ENCODE measurements at places on chromosomes 13 and 19.

DNA sequence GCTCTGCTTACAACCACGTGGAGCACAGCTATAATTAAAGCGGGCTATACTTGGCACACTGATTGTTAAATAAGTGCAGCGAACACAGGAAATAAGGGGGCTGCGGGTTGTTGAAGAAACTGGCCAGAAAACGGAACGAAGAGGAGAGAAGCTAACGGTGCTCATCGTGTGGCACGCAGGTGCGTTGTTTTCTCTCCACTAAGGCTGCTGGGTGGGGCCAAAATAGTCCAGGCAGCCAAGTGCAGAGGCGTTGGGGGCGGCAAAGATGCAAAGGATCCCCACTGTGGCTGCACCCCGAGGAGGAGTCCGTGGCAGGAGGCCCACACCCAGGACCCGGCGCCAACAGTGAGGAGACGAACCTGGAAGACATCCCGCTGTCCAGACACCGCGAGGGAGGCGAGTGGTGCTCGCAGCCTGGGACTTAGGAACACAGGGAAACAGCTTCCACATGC, 8.1 kb upstream of the ARL11 start:
- no peaks in the 10 kb centered on the region for H3K36me3 ChIP-seq
- H3K27ac ChIP-seq = no peak overlapping the region
- H3K4me3 ChIP-seq = no peak overlapping the region
- H3K4me1 ChIP-seq = peaks cover 16% of the 10 kb centered on the region
- no peak for DNase-seq

DNA sequence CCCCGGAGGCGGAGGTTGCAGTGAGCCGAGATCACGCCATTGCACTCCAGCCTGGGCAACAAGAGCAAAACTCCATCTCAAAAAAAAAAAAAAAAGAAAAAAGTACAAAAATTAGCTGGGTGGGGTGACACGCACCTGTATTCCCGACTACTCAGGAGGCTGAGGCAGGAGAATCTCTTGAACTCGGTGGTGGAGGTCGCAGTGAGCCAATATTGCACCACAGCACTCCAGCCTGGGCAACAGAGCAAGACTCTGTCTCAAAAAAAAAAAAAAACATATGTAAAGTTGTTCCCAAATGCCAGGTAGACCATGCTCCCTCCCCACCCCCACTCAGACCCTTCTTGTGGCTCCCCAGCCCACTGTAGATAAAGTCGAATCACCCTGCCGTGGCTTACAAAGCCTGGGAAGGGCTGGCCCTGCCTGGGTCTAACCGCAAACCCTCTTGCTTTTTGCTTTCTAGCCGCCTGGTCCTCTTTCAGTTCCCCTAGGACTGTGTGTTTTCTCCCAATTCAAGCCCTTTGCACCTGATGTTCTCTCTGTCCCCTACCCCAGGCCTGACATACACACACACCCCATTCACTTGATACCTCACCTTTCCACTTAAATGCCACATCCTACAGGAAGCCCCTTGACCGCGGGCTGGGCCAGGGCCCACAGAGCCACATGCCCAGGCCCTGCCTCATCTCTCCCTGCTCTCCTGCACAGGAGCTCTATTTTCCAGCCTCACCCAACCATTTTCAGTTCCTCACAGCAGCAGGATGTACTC, 34.4 kb downstream of the MAP4K1 start:
- peaks cover 18% of the 10 kb centered on the region for H3K4me1 ChIP-seq
- H3K27ac ChIP-seq = no peak overlapping the region
- no peak overlapping the region for H3K4me3 ChIP-seq
- H3K36me3 ChIP-seq = no peaks in the 10 kb centered on the region

GRCh38 chr19:35657904-35658700, 8.2 kb upstream of the UPK1A start:
- H3K27ac ChIP-seq = no peak overlapping the region
- H3K27me3 ChIP-seq = no peaks in the 10 kb centered on the region
- DNase-seq = no peak
- no peak overlapping the region for H3K4me3 ChIP-seq

GRCh38 chr13:110511509-110512181, 49.9 kb downstream of the RAB20 start:
- H3K27ac ChIP-seq = no peak overlapping the region
- H3K27me3 ChIP-seq = no peaks in the 10 kb centered on the region
- H3K4me1 ChIP-seq = peaks cover 30% of the 10 kb centered on the region
- no peaks in the 10 kb centered on the region for H3K36me3 ChIP-seq
- no peak overlapping the region for H3K4me3 ChIP-seq

- DNase-seq = no peak
- H3K36me3 ChIP-seq = no peaks in the 10 kb centered on the region
- H3K27me3 ChIP-seq = no peaks in the 10 kb centered on the region
- H3K27ac ChIP-seq = no peak overlapping the region
- H3K4me1 ChIP-seq = no peaks in the 10 kb centered on the region
Observed at GRCh38 chr13:111590796-111591195, 270.4 kb downstream of the TEX29 start.

DNA sequence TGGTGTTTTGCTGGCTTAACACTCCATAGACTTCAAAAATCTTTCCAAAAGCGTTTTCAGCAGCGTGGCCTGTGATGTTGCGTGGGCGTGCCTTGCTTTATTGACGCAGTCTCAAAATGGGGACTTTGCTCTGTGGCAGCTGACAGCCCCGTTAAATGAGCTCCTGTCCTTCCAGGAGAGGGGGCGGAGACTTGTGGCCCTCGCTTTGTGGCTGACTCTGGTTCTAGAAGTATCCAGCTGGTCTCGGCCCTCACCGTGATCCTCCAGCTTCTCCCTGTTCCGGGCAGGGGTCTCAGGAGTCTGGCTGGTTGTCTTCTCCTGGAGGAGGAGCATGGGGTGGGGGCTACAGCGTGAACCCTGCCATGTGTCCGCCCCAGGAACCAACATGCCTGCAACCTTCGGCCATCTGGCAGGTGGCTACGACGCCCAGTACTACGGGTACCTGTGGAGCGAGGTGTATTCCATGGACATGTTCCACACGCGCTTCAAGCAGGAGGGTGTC, 8.4 kb upstream of the ZNF554 start:
- H3K27ac ChIP-seq = no peak overlapping the region
- H3K27me3 ChIP-seq = no peaks in the 10 kb centered on the region
- DNase-seq = no peak
- H3K4me3 ChIP-seq = no peak overlapping the region
- H3K36me3 ChIP-seq = peaks cover 27% of the 10 kb centered on the region

DNA sequence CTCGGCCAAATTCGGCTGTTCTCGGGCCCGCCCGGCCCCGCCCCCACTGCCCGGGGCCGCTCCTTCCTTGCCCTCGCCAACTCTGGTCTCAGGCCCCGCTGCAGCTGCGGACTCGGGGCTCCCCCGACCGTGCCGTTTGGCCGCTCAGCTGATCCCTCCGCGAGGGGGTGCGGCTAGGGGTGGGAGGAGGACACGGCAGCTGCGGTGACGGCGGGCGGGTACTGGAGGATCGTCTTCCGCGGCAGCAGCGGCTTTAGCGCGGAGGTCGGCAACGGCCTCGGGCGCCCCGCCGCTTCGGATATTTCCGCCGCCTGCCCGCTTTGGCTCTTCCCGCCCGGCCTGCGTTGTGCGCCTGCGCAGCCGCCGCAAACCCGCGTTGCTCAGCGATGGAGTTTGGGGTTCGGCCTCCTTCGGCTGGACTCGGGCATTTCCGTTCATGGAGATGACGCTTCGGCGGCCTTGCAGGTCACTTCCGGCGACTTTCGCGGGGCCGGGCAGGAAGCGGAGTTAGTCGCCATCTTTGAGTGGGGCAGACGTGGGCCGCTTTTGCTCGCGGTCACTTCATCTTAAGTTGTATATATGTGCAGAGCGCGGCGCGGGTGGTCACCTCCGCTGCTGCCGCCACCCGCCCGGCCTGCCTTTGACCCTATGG, 338 bp upstream of the UBE2M start:
- H3K36me3 ChIP-seq = peaks cover 5% of the 10 kb centered on the region
- H3K4me3 ChIP-seq = peak overlapping the region; percentile 91
- no peaks in the 10 kb centered on the region for H3K27me3 ChIP-seq
- H3K4me1 ChIP-seq = peaks cover 82% of the 10 kb centered on the region
- DNase-seq = no peak
- peak overlapping the region; percentile 98 for H3K27ac ChIP-seq

DNA sequence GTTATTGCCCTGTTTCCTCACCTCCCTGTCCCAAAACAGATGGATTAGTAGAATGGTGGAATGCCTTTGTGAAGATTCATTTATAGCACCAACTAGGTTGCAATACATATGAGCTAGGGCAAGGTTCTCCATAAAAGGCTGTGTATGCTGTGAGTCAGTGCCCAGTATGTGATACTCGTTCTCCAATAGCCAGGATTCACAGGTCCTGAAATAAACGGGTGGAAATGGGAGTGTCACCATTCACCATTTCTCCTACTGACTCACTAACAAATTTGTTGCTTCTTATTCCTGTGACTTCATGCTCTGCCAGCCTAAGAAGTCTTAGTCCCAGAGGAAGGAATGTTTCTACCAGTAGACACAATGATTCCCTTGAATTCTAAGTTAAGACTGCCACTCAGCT, 1745.4 kb downstream of the SLITRK1 start:
- H3K4me1 ChIP-seq = no peaks in the 10 kb centered on the region
- H3K27ac ChIP-seq = no peak overlapping the region
- H3K4me3 ChIP-seq = no peak overlapping the region
- H3K36me3 ChIP-seq = no peaks in the 10 kb centered on the region

DNA sequence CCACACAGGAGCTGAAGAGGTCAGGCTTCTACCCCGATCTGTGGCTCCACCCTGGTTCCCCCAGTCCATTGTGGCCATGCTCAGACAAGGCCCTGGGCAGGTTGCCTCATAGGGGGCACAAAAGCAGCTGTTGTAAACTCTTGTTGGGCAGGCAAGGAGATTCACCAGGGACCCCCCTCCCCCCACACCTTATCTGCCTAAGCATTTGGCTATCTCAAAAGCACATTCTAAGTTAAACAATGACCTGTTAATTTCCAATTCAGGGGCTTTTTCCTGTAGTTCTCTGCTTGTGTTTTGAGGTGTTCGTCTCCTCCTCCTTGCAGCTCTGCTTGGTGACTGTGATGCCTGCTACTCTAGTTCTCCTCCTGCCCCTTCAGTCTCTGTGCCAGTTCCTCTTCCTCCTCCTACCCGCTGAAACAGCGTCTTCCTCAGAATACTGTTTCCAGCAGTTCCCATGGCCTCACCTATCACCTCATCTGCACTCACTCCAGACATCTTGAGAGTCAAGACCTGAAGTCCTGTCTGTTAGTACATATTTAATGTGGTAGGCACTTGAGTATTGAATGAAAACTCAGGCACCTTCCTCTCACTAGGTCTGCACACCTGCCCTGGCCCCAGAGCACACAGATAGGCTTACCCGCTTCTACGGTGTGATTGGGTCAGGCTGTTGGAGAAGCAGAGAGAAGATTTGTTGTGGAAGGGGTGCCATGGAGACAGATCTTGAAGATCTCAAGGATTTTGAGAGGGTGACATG, 31.7 kb downstream of the SPATA13 start:
- no peak overlapping the region for H3K27ac ChIP-seq
- H3K36me3 ChIP-seq = no peaks in the 10 kb centered on the region
- no peaks in the 10 kb centered on the region for H3K4me1 ChIP-seq
- H3K4me3 ChIP-seq = no peak overlapping the region
- no peaks in the 10 kb centered on the region for H3K27me3 ChIP-seq
- no peak for DNase-seq

- no peak for DNase-seq
- peaks cover 9% of the 10 kb centered on the region for H3K36me3 ChIP-seq
Observed at GRCh38 chr19:45890877-45891276, 4.9 kb upstream of the IRF2BP1 start.

DNA sequence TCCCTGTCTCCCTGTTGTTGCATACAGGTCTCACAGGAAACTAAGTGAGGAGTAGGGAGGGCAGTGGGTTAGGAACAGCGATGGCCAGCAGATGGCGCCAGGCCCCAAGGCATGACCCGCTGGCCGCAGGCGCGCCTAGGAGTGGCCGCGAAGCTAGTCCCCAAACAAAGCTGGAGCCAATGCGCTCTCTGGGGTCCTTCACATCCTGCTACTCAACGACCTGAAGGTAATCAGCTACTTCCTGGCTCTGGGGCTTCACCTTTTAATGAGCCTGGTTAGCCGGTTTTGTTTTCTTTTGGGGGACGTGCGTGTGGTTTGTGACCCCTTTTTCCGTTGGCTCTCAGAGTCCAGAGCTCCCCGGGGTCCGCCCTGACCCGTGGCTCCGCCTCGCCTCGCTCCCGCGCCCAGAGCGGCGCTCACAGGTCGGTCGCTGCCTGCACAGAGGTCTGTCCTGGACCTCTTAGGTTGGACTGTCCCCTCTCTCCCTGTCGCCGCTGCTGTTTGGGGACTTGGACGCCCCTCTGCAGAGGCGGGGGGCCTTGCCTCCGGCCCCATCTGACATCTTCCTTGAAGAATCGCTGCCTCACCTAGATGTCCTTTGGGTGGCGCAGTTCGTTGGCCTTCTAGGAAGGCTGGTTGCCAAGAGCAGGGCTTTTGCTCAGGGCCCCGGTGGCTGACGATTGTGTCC, 62.2 kb upstream of the GTF3A start:
- H3K36me3 ChIP-seq = no peaks in the 10 kb centered on the region
- DNase-seq = peak; percentile 6
- no peaks in the 10 kb centered on the region for H3K27me3 ChIP-seq
- no peak overlapping the region for H3K27ac ChIP-seq
- H3K4me3 ChIP-seq = peak overlapping the region; percentile 36
- no peaks in the 10 kb centered on the region for H3K4me1 ChIP-seq

DNA sequence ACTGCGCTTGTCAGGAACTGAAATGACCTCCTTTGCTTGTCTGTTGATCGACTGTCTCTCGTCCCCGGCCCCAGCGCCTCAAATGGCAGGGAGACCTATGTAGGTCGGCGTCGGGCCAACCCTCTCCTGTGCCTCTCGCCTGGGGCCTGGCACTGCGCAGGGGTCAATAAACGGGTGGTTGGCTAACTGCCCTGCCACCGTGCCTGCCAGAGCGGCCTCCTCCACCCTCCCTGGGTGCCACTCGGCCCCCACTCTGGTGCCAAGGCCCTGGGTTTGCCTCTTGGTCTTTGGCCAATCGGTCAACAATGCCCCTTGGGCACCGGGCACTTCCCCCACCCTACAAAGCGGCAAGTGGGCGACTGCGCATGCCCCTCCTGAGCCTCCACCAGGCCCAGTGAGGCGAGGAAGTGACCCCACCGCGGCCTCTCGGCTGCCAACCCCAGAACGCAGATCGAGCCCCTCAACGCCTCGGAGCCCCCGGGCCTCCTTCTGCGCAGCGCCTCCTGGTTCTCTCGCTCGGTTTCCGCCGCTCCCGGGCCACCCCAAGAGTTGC, 1.1 kb downstream of the KEAP1 start:
- peak overlapping the region; percentile 98 for H3K27ac ChIP-seq
- peak overlapping the region; percentile 92 for H3K4me3 ChIP-seq

All from esophagus squamous epithelium (tissue), 5 donors.